ENCODE measurements at places on chromosomes 4 and X.

DNA sequence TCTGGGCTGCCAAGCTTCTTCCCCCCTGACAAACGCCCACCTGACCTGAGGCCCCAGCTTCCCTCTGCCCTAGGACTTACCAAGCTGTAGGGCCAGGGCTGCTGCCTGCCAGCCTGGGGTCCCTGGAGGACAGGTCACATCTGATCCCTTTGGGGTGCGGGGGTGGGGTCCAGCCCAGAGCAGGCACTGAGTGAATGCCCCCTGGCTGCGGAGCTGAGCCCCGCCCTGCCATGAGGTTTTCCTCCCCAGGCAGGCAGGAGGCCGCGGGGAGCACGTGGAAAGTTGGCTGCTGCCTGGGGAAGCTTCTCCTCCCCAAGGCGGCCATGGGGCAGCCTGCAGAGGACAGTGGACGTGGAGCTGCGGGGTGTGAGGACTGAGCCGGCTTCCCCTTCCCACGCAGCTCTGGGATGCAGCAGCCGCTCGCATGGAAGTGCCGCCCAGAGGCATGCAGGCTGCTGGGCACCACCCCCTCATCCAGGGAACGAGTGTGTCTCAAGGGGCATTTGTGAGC lies 37.0 kb downstream of the HTRA3 start:
- DNase-seq, result no peak

DNA sequence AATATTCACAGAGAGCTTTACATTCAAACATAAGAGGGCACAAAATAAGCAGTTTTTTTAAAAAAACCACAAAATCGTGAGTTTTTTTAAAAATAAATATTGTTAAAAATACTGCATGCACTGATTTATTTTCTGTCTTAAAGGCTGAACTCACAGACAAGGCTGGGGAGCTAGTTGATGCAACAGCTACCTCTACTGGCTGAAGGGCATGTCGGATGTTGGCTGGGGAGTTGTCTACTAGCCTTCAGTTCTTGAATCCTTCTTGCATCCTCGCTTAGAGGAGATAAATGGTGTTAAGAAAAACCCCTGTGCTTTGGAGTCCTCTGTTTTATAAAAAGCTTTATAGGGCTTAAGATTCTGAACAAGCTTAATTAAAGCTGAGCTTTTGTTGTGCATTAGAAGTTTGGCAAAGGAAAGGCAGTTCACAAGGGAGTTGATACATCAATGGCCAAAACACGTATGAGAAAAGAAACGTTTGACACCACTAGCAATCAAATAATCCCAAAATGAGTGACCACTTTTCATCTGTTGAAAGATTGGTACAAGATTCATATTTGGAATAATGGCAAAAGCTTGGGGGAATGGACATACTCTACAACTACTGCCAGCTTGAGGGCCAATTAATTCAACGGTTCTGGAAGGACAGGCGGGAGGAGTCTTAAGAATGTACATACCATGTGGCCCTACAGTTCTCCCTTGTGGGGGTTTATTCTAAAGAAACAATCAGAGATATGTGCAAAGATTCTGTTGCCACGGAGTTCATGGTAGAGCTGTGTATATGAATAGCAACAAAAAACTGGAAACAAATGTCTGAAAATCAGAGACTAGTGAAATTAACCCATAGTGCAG lies 94.7 kb downstream of the SEL1L3 start:
- peak; percentile 30 for DNase-seq

DNA sequence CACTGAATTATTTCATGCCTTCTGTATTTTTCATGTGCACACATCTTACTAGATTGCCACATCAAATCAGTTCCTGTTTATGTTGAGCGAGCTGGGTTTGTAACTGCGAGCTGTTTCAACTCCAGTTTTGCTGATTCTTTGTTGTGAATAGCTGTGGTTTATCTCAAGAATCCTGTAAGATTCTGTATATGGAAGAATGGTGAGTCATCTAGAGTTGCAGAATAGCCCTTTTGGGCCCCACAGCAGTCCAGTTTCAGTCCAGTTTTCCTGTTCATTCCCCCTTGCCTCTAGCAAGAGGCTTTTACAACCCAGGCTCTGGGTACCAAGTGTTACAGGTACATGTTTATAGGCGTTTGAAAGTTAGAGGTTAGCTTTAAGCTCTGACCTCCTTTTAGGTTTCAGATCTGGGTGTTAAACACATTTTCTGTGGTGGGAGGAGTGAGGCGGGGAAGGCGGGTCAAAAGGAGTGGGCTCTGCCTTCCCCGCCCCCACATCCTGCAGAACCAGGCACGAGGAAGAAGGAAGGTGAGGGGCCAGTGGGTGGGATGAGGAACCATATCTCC lies 32.7 kb downstream of the TBC1D14 start:
- peak; percentile 76 for DNase-seq

GRCh38 chrX:41293269-41293668 lies 40.7 kb upstream of the DDX3X start:
- DNase-seq, result peak; percentile 36

- DNase-seq, result no peak
Measured at GRCh38 chr4:70979445-70980008, 13.9 kb upstream of the DCK start.

GRCh38 chr4:173171987-173172386 lies 3.4 kb downstream of the GALNT7 start:
- DNase-seq, result no peak

DNA sequence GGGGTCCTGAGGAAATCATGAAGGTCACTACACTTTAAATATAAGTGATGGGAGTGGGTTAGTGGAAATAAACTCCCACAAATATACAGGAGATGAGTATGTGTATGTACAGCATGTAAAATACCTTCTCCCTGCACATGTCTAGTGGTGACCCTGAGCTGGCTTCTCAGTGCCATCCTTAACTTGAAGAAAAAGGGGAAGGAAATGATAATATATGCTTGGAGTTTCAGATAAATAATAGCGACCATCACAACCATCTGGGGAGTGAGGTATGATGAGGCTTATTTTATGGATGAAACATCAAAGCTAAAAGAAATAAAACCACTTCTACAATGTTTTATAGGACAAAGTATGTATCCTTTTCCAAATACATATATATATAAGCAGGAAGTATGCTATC lies 41.0 kb upstream of the SORBS2 start:
- DNase-seq, result no peak

DNA sequence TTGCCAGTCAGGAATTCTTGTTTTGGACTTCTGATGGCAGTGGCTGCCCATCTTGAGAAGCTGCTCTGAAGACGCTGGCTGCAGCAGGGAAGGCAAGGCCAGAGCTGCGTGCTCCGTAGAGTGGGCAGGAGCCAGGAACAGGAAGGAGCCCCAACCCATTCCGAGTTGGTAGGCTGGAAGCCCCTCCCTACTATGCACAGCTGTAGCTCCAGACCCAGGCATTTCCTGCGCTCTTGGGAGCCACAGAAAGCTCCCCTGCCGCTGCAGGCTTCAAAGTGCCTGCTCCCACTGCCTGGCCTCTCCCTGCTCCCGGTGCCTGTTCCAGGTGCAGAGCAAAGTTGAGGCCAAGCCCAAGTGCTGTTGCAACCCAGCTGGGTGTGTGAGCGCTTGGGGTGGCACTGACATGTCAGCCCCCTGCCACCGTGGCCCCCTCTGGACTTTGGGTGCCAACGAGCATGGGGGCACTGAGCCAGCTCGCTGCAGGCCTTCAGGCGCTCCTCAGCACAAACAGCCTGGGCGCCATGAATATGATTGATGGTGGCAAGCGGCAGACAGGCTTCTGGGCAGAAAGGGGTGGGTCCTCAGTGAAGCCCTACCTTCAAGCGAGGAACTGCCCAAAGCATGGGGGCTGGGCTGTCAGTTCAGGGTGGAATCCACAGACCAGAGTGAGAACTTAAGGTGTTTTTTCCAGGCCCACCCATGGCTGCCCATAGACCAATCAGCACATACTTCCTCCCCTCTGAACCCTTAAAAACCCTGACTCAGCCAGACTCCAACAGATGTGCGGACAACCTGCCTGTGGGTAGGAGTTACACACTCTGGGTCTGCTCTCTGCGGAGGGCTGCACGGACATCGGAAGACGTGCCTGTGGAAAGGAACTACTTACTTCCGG lies 677.2 kb upstream of the INTU start:
- no peak for DNase-seq

- no peak for DNase-seq
Measured at GRCh38 chrX:1815456-1816175, 200.8 kb downstream of the ASMT start.

DNA sequence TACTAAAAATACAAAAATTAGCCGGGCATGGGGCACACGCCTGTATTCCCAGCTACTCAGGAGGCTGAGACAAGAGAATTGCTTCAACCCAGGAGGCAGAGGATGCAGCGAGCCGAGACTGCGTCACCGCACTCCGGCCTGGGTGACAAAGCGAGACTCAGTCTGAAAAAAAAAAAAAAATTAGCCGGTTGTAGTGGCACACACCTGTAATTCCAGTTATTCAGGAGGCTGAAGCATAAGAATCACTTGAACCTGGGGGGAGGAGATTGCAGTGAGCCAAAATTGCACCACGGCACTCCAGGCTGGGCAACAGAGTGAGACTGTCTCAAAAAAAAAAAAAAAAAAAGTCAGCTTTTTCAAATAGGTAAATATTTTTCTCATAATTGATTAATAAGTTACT lies 71.9 kb downstream of the WDFY3 start:
- DNase-seq, result no peak

- peak; percentile 86 for DNase-seq
Measured at GRCh38 chr4:89469930-89470375, 162.4 kb upstream of the GPRIN3 start.

- DNase-seq, result no peak
Measured at GRCh38 chrX:115595049-115595448, 34.1 kb downstream of the PLS3 start.
